KG1 (cell line): ENCODE measurements at places on chromosomes 2 and 18.
A peak's percentile ranks its signal among the peaks of the same experiment; 100 is the strongest.

GRCh38 chr2:209582281-209582680 lies 158.4 kb downstream of the MAP2 start:
- DNase-seq: no peak

- no peak for DNase-seq
These were observed 418.2 kb upstream of the HS6ST1 start for GRCh38 chr2:128736689-128737545.

GRCh38 chr2:206095536-206096332 lies 9.8 kb upstream of the INO80D start:
- peak; percentile 78 for DNase-seq

GRCh38 chr2:33373986-33374385 lies 102.5 kb upstream of the RASGRP3 start:
- no peak for DNase-seq

DNA sequence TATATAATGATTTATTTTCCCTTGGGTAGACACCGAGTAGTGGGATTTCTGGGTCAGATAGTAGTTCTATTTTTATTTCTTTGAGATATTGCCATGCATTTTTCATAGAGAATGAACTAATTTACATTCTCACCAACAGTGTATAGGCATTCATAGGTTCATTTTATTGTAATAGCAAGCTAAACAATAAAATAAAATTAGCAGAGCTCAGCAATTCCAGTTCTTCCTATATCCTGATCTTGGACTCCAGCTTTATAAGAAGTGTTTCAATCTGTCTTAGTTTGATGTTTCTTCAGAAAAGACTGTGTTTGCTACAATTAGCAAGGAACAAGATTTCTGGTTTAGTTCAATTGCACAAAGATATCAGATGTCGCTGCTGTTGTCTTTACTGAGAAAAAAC lies 1024.4 kb upstream of the LRRTM1 start:
- DNase-seq: no peak

DNA sequence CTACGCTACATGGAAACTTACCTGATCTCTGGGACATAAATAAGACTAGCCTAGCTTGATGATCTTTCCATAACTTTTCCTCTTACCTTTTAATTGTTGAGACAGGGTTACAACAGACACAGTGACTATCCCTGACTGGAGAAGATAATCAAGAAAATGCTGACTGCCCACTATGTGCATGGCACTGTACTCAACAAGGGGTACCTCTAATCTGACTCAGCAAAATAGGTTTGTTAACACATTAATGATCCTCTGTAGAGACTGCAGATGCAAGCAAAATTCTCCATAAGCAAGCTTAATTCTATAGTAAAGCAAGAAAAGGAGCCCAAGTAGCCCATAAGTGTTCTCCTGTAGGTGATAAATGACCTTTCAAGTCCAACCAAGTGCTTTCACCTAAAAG lies 25.5 kb downstream of the ACVR1C start:
- DNase-seq: no peak

- DNase-seq: no peak
These were observed 47.6 kb upstream of the ZNF521 start for GRCh38 chr18:25399554-25399953.

DNA sequence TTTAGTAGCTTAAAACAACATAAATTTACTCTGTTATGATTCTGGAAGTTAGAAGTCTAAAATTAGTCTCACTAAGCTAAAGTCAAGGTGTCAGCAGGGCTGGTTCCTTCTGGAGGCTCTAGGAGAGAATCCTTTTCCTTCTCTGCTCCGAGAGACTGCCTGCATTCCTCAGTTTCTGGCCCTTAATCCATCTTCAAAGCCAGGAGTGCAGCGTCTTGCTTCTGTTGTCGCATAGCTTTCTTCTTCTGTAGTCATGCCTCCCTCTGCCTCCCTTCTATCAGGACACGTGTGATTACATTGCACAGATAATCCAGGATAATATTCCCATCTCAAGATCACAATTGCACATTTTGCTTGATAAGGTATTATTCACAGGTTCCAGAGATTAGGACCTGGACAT lies 35.1 kb downstream of the DAPL1 start:
- DNase-seq: no peak

GRCh38 chr2:96259497-96259921 lies 6.3 kb downstream of the TMEM127 start:
- no peak for DNase-seq

GRCh38 chr2:237480988-237481525 lies 6.0 kb upstream of the MLPH start:
- DNase-seq: no peak
